ENCODE measurements at places on chromosomes 5 and 9.
A peak's percentile ranks its signal among the peaks of the same experiment; 100 is the strongest.

- DNase-seq, result no peak
Measured at GRCh38 chr9:130423272-130423671, 21.5 kb upstream of the ASS1 start.

DNA sequence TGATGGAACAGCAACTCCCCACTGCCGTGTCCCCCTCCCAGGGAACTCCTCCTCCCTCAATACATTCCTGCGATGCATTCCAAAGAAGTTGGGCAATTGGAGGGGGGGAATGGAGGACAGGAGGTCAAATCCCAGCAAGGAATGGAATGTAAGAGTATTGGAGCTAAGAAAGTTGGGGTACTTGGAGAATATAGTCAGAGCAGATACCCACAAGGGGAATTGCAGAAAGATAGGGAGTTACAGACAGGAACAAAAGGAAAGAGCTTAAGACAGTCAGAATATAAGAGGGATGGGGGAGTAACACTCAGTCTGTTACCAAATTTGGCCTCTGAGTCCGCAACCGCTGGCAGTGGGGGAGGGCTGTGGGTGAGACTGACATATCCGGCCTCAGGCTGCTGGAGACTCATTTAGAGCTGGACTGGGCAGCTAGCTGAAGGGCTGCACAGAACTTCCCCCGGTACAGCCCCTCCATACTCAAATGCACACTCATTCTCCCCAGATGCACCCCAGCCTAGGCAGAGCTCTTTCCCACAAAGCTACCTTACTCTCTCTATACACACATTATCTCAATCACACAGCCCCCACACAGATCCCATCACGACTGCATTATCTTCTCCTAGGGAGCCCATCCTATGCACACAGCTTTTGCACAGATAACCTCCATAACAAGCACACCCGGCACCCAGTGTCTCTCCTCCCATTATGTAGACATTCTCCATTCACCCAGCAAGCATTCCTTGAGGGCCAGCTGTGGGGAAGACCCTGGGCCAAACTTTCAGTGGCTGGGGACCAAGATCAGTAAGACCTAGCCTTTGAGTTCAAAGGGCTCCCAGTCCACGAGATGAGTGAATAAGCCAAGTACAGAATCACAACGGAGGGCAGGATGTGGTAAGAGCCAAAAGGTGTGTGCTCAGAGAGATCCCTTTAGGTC is 3.7 kb downstream of the TLN1 start:
- DNase-seq, result peak; percentile 40

GRCh38 chr9:14249527-14249926 is 64.4 kb downstream of the NFIB start:
- no peak for DNase-seq

DNA sequence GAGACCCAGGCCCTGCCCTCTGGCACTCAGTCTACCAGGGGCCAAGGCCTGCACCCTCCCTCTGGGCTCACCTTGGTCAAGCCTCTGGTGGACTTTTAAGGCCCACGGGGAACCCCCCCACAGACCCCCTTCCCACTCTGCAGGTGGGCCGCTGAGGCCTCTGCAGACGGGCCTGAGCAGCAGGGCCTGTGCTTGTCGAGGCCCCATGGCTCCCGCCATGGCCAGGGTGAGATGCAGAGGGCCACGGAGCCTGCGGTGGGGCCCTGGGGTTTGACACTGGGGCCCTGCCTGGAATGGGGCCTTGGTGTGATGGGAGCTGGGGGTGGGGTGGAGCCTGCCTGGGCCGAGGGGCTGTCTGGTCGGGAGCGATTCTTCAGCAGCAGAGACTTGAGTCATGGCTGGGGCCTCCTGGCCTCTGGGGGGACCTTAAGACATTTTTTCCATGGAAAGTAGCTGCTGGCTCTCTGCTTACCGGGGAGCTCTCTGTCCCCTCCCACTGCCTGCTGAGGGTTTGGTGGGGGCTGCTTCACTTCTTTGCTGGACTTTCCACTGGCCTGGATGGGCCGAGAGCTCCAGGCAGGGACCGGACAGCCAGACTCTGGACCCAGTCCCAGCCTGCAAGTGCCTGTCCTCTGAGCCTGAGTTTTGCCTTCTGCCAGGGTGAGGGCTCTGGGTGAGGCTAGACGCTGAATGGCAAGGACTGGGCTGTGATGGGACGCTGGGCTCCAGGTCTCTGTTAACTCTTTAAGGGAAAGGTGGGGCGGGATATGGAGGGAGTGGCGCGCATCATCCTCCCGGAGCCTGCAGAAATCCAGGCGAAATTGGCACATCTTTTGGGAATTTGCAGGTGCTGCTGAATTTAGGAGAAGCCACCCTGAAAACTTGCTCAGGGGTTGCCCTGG is 132.2 kb downstream of the RXRA start:
- DNase-seq, result no peak

GRCh38 chr5:159217236-159217635 is 7.9 kb upstream of the RNF145 start:
- DNase-seq, result no peak

DNA sequence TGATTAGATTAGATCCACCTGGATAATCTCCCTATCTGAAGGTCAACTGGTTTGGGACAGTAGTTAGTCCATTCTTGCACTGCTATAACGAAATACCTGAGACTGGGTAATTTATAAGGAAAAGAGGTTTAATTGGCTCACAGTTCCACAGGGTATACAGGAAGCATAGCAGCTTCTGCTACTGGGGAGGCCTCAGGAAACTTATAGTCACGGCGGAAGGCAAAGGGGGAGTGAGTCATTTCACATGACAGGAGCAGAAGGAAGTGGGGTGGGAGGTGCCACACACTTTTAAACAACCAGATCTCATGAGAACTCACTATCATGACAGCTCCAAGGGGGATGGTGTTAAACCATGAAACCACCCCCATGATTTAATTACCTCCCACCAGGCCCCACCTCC is 9.9 kb downstream of the C9orf40 start:
- peak; percentile 25 for DNase-seq

- no peak for DNase-seq
Measured at GRCh38 chr9:71106992-71107391, 14.4 kb downstream of the TRPM3 start.

- DNase-seq, result no peak
Measured at GRCh38 chr5:125372694-125373631, 626.5 kb upstream of the ZNF608 start.

GRCh38 chr5:102798104-102798785 is 43.1 kb downstream of the PAM start:
- DNase-seq, result no peak

DNA sequence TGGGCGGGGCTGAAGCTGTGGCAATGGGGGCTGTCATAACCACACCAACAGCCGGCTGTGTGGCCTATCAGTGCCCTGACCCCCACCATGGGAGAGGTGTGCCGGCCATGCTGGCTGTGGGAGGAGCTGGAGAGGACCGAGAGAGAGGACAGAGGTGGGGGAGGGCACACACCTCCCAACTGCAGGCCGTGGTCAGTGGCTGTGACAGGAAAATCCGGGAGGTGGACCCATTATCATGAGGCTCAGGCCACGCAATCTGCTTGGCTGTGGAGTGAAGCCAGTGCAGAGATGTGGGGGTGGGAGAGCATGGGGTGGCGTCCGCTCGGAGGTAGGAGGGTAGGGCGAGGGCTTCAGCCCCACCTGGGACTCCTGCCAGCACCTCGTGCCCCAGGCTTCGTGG is 136.1 kb downstream of the RXRA start:
- no peak for DNase-seq

DNA sequence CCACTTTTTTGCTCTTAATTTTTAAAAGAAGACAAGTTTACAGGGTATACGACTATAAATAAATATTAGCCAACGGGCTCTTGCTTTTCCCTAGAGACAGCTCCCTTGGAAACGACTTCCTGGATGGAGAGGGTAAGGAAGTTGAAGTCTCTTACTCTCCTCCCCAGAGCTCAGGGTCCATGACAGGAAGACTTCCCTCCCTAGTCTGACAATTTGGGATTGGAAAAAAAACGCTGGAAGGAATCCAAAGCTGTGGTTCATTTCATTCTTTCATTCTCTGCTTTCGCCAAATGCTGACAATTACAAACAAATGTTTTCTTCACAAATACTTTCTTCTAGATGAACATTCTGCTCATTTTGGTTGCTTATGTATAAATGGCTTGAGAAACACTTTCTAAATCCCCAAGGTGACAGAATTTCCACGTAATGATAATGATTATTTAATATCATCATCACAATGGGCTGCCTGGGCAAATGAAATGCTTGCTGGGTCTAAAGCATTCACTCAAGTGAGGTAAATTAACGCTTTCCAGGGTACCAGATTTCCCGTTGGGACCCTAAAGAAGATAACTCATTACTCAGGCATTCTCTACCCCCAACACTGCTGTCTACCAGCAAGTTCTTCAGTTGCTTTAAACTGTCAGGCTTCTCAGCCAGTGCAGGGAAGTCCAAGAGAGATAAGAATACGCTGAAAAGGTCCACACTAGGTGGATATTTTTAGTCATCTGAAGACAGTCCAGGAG is 139.8 kb upstream of the SLC30A5 start:
- DNase-seq, result no peak

DNA sequence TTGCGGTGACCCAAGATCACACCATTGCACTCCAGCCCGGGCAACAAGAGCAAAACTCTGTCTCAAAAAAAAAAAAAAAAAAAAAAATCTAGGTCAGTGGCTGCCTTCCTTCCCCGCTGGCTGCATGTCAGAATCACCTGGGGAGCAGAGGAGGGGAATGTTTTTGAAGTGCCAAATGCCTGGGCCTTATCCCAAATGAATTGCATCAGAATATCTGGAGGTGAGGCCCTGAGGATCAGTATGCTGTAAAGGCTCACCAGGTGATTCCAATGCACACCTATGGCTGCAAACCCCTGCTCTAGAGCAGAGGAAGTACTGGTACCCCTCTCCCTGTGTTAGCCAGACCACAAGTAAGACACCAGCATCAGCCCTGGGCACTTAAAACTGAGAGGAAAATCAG is 44.7 kb upstream of the GABRP start:
- DNase-seq, result no peak

DNA sequence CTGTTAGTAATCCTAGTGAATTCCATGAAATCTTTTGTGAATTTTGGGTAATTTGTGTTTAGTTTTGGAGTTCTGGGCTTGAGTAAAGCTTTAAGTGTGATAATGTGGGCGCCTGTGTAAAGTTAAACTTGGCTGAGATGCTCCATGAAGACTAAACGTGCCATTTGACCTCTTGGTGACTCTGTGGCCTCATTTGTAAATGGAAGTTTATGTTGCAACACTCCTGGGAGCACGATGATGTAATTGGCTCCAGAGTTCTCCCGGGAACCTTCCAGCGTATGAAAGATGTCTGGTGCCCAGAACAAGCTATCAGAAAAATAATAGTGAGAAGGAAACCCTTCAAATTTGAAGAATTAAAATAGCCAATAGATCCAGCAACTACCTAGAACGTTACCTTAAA is 981.2 kb downstream of the TLE4 start:
- no peak for DNase-seq

GRCh38 chr5:153352685-153353219 is 137.7 kb upstream of the GRIA1 start:
- peak; percentile 0 for DNase-seq

DNA sequence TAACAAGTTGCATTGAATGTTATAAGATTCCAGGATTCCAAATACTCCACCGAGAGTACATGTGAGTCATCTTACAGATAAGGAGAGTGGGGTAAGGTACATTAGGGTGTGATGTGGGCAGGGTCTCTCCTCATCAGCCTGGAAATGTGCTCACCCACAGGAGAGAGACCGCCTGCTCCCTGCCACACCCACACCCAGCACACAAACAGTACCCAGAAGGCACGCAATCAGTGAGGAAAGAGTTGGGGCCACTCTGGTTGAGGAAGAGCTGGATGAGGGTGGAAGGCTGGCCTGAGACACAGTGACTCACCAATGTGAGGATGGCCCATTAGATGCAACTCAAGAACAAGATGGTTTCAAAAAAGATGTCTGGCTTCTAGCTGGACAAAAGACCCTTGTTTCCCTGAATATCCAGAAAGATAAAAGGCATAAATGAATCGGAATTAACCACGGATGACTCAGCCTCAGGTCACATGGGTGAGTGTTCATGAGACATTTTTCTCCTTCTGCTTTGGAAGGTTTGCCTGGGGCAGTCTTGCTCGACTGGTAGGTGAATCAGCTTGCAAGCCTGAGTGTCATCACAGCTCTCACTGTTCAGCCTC is 51.1 kb upstream of the LHFPL2 start:
- no peak for DNase-seq

DNA sequence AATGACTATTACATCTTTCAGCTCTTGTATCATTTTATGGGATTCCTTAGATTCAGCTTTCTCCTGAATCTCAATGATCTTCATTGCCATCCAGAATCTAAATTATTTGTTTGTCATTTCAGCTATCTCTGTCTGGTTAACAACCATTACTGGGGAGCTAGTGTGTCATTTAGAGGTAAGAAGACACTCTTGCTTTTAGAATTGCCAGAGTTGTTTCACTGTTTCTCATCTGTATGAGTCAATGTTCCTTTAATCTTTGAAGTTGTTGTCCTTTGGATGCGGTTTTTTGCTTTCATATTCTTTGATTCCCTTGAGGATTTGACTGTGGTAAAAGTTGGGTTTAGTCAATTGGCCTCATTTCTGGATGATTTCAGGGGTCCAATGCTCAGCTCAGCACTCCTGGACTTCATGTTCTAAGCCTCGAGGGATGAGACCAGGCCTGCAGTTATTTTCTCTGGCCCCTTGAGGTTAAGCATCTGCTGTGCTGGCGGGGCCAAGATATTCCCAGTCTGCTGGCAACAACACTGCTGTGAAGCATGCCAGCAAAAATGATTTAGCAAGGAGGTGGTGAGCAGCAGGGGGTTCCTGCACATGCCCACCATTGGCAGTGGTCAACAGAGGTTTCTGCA is 102.4 kb upstream of the PCSK5 start:
- DNase-seq, result no peak

DNA sequence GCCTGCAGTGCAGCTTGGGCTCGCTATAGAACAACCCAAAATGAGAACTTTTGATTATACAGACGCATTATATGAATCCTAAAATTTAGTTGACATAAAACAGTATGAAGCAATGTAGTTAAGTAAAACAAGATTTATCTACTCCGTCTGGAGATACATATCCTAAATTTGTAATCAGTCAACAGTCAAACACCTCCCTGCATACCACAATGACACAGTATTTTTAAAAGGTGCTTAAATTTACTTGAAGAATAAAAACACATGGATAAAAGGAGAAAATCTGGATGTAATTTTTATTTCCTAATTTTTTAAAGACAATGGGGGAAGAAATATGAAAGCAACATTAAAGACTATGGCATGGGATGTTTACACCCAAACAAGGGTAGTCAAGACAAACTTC is 70.8 kb downstream of the PTBP3 start:
- no peak for DNase-seq

- no peak for DNase-seq
Measured at GRCh38 chr9:29556317-29556716, 1983.0 kb upstream of the C9orf72 start.

DNA sequence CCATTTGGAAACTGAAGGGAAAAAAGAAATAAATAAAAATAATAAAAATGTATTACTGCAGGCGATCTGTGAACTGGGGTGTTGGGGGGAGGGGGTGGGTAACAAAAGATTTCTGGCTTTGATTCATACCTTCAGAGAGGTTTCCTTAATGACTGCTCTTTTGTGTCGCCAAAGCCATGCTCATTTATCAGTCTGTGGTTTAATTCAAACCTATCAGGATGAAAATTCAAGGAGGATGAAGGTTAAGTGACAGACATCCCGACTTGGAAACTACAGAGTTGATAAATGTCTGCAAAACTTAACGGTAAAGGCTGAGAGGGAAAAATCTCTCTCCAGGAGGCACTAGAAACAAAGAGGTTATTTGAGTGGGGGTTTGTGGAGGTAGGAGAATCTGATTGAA is 278.2 kb downstream of the PSAT1 start:
- DNase-seq, result no peak

Data from stimulated activated CD4-positive, alpha-beta T cell treated with anti-CD3 and anti-CD28 coated beads, Interleukin-12 subunit alpha, Interleukin-12 subunit beta, amount 100 ng/mL, for 48 hours (primary cell).